Small intestine (tissue), 16 donors: ENCODE measurements at places on chromosomes 4 and X. TPM values are rescaled to one million over a fixed set of nuclear protein-coding genes. Genes with fewer than 3 reads are reported as not detected.

DNA sequence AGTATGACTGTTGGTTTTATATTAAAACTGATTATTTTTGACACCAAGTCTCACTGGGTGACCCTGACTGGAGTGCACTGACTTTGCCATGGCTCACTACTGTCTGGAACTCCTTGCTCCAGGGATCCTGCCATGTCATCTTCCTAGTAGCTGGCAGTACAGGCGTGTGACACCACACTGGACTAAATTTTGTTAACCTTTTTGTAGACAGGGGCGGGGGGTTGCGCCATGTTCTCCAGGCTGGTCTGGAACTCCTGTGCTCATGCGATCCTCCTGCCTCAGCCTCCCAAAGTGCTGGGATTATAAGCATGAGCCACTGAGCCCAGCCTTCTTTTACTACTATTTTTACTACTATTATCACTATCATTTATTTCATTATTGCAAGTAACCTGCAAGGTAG lies 8.9 kb downstream of the XAGE1A start:
- no peaks in the 10 kb centered on the region for H3K27me3 ChIP-seq
- H3K4me3 ChIP-seq = no peak overlapping the region
- H3K36me3 ChIP-seq = no peaks in the 10 kb centered on the region
- DNase-seq = no peak
- H3K27ac ChIP-seq = no peak overlapping the region
- no peaks in the 10 kb centered on the region for H3K4me1 ChIP-seq

Gene NHSL2
- polyA plus RNA-seq = 1.5 TPM

- H3K4me3 ChIP-seq = peak overlapping the region; percentile 3
- no peak for DNase-seq
Observed at GRCh38 chr4:174135936-174136406, 147.5 kb downstream of the FBXO8 start.

GRCh38 chr4:56391270-56391669 lies 4.0 kb upstream of the AASDH start:
- no peaks in the 10 kb centered on the region for H3K27me3 ChIP-seq
- no peak overlapping the region for H3K4me3 ChIP-seq
- H3K4me1 ChIP-seq = no peaks in the 10 kb centered on the region
- H3K27ac ChIP-seq = no peak overlapping the region

DNA sequence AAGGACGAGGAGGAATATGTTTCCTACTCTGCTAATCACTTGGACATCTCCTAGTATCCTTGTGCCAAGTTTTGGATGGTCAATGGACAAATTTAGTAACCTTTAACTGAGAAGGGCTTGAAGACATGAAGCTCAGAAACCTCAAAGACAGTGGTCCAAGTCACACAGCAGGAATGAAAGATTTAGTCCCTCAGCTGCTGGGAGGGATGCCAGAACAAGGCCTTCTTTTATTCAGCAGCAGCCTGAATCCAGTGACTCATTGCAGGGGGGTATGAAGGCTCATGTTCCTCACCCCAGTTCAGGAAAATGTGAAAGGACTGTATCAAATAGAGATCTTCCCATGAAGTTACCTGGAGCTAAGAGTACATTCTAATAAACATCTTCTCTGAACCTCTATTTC lies 214.9 kb upstream of the UGT8 start:
- H3K4me1 ChIP-seq = peaks cover 7% of the 10 kb centered on the region
- H3K27me3 ChIP-seq = no peaks in the 10 kb centered on the region
- DNase-seq = no peak
